ENCODE measurements at places on chromosomes 13 and 19. TPM values are rescaled to one million over a fixed set of nuclear protein-coding genes. Genes with fewer than 3 reads are reported as not detected.

Gene CXCL17
- not detected for total RNA-seq

Gene ZNF525
- total RNA-seq = 8.6 TPM

Gene MADCAM1
- total RNA-seq = 6.5 TPM

Gene AP3D1
- 169 TPM for total RNA-seq

Gene ZNF534
- not detected for total RNA-seq

Gene EBI3
- 9.7 TPM for total RNA-seq

Gene RASAL3
- 1.5 TPM for total RNA-seq

DNA sequence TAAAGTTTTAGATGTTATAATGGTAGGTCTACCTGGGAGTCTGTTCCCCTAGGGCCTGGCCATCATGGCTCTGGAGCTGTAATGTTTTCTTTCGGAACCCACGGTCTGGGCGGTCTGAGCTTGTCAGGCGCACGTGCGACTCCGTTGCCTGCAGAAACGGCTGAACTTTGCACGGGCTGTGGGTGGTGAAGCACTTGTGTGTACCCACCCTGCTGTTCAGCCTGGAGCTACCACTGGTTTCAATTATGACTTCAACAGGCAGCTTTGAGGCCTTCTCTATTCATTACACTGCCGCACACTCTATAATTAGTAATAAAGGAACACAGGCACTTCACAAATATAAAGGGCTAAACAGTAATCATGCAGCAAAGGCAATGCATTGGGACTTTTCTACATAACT lies 6.0 kb downstream of the PCDH8 start:
- DNase-seq = no peak

- DNase-seq = no peak
These were observed at the start of gene ZNF177 for GRCh38 chr19:9362905-9363304. Gene ZNF177 (plus strand): TSS chr19:9363013. CDS start chr19:9378312, 15,299 bp downstream.

GRCh38 chr13:43377149-43377548 lies 353.8 kb downstream of the DNAJC15 start:
- DNase-seq = no peak

- no peak for DNase-seq
These were observed 4.2 kb downstream of the PRR36 start for GRCh38 chr19:7869910-7870511.

GRCh38 chr13:109131698-109132257 lies 502.4 kb downstream of the MYO16 start:
- DNase-seq = no peak

GRCh38 chr19:19956434-19957075 lies 55.8 kb downstream of the ZNF93 start:
- DNase-seq = no peak

GRCh38 chr13:40069173-40070044 lies 413.9 kb downstream of the COG6 start:
- DNase-seq = peak; percentile 77

DNA sequence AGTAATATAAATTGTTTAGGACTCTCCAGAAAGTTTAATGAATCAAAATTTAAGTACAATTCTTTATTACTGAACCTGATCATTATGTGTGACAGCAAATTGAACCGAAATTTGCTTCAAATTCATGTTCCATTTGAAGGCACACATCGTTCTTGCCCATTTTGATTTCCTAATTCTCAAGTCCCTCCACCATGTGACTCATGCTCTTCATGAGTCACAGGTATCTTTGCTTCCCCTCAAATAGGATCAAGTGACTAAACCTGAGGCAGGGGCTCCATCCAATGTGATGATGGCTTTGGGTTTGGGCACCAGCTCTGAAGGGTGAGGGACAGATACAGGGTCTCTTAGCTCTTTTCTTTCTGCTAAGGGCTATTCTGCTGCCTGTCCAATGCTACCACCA lies 86.1 kb downstream of the THSD1 start:
- no peak for DNase-seq

Measured in endothelial cell (in vitro differentiated cells).